ENCODE measurements at places on chromosomes 12 and 14.

GRCh38 chr12:87943023-87943422 is 86.2 kb downstream of the C12orf50 start:
- DNase-seq = no peak

DNA sequence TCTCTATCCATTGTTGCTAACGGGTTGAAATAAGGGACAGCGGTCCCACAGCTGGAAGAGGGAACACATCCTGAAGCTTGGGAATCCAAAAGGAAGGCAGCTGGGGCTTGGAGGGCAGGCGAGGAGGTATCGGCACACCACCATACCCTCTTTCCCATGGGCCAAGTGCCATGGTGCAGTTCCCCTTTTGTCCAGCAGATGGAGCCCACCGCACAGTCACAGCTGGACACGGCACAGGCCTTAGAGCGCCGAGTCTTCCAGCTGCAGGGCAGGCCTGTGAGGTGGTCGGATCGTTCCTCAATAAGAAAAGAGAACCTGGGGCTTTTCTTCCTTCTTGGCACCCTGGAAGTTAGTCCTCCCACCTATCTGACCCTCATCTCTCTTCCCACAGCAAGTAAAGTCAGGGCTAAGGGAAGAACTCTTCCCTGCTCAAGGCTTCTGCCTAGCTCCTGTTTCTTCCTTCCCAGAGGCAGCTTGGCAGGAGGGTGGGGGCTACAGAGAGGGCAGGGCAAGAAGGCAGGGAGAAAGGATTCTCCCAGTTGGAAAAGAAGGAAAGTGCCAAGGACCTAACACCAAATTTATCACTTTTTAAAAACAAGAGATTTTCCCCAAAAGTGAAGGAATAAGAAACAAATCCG is 8.6 kb downstream of the PPP1R1A start:
- peak; percentile 79 for DNase-seq

DNA sequence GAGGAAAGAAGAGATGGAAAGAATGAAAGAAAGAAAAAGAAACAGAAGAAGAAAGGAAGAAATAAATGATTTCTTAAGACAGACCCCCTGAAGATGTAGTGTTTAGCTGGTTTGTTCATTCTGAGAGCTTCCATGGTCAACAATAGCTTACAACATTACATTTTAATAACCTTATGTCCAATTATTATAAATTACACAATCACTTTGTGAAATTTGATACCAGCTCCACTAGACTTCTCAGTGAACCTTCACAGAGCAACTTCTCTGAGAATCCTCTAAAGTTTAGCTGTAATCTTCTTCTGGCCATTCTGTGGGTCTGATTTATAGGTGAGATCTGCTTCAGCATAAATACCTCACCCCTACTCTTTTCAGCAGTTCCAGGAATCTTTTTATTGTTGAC is 27.9 kb downstream of the SIX1 start:
- DNase-seq = no peak

- DNase-seq = peak; percentile 79
Measured at GRCh38 chr14:102776761-102777710, at the start of gene TRAF3. Gene TRAF3, plus strand, starts transcription at chr14:102777449. Its CDS starts 92,753 bp downstream, at chr14:102870202.

GRCh38 chr14:105492971-105493871 is 2.2 kb downstream of the TEDC1 start:
- no peak for DNase-seq

DNA sequence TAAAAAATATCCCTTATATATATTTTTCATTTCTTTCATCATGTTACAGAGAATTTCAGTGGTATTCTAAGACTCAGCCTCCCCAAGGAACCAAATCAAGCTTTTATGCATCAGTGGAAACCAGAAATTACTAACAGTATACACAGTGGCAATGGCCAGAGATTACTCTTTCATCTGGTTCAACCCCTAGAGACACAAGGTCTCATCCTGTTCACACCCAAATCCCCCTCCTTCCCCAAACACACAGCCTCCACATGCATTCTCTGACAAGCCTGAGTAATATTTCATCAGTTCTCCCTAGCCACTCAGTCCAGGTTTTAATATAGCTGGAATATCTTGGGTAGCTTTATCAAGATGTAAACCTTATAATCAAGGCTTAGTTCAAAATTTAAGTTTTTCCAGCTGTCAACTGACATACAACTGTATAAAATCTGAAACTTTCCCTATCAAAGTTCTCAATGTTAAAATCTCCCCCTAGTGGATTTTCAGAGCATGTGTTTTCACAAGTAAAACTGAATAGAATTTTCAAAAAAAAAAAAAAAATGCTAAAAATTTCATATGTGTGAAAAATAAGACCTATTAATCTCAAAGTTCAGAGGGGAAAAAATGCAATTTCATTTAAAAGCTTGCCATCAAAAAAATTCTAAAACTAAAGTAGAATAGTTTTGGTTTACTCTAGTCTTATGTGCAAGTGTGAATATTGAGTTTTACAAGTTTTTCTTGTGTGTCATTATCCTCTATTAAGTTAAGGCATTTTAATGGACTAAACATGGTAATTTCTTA is 10.5 kb upstream of the SSTR1 start:
- DNase-seq = peak; percentile 9

DNA sequence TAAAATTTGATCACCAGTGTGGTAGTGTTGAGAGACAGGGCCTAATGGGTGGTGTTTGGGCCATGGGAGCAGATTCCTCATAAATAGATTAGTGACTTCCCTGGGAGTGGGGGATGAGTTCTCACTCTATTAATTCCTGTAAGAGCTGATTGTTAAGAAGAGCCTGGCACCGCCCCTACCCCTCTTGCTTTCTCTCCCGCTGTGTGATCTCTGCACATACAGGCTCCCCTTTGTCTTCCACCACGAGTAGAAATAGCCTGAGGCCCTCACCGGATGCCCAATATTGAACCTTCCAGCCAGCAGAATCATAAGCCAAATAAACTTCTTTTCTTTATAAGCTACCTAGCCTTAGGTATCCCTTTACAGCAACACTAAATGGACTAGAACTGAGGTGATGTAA is 31.9 kb upstream of the CAND1 start:
- DNase-seq = no peak

- DNase-seq = no peak
Measured at GRCh38 chr12:116133149-116133548, 144.3 kb downstream of the MED13L start.

GRCh38 chr12:59597385-59597781 is 1.6 kb downstream of the SLC16A7 start:
- peak; percentile 49 for DNase-seq

DNA sequence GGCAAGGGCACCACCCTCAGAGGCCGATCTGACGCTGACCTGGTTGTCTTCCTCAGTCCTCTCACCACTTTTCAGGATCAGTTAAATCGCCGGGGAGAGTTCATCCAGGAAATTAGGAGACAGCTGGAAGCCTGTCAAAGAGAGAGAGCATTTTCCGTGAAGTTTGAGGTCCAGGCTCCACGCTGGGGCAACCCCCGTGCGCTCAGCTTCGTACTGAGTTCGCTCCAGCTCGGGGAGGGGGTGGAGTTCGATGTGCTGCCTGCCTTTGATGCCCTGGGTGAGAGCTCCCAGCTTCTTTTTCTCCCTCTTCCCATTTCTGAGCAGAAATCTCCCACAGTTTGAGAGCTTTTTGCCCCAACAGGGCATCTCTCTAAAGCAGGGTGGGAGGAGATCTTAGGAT is 1.8 kb downstream of the OAS1 start:
- no peak for DNase-seq

DNA sequence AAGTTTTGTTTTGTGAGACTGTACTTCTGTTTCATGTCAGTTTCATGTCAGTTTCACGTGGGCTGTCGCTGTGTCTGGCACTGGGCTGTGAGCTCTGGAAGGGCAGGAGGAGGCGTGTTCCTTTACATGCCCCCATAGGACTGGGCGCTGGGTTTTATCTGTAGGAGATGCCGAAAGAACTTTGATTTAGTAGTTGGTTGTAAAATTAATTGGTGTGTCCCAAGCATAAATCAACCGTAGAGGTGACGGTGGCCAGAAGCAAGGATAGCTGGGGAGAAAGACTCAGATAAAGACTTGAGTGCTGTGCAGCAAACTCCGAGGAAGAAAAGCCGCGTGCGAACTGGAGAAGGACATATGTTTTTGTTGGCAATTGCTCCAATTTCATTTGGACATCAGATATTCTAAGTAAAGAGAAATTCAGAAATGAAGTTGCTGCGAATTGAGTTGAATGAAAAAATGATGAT is 182.5 kb downstream of the VRK1 start:
- DNase-seq = peak; percentile 25

Measured in small intestine (tissue), 16 donors.